ENCODE measurements at places on chromosomes 11 and 22.

DNA sequence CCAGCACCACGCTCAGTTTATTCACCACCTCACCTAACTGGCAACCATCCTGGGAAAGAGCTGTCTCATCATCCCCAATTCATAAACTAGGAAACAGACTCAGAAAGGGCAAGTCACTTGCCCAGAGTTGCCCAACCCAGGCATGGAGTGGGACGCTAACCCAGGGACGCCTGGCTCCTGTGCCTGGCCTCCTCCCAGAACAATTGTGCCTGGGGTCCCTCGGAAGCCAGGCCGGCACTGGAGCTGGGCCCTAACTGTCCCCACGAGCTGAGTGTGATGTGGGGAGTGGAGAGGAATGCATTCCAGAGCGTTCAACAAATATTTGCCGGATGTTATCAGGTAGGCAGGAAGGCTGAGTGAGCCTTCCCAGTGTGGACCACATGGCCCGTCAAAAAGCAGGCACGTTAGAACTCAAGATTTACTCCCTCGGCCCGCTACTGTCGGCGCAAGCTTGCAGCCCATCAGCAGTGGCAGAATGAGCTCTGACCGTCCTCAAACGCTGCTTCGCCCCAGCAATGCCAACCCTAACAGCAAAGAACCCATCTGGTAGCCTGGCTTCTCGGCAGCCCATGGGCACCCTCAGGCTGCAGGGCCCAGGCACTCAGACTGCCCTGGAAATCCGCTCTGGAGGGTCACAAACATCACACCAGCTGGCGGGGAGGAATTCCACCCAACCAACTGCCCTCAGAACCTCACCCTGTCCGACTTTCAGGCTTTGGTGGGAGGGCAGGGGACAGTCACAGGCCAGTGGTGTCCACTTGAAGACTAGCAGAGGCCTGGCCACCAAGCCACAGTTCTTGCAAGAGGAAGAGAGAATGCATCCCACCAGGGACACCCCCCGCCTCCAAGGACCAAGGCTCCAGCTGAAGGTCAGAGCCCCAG, 35.6 kb downstream of the MYH9 start:
- no peak for DNase-seq

- no peak for DNase-seq
These were observed 37.1 kb downstream of the KCNQ1OT1 start for GRCh38 chr11:2662430-2663299.

- no peak for DNase-seq
These were observed 136.3 kb downstream of the SNX19 start for GRCh38 chr11:130779943-130780342.

DNA sequence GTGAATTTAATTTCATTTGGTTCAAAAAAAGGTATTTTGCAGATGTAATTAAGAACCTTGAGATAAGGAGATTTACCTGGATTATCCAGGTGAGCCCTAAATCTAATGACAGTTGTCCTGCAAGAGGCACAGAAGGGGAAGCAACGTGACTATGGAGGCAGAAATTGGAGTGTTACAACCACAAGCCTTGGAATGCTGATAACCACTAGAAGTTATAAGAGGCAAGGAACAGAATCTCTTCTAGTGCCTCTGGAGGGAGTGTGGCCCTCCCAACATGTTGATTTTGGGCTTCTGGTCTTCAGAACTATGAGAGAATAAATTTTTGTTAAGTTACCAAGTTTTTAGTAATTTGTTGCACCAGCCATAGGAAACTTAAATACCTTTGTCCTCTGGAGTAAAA, 32.8 kb downstream of the RRM1 start:
- DNase-seq = no peak

GRCh38 chr11:128488471-128488870, 98.9 kb downstream of the ETS1 start:
- DNase-seq = no peak

- peak; percentile 26 for DNase-seq
These were observed 284.0 kb downstream of the KIRREL3 start for GRCh38 chr11:126716456-126717083.

DNA sequence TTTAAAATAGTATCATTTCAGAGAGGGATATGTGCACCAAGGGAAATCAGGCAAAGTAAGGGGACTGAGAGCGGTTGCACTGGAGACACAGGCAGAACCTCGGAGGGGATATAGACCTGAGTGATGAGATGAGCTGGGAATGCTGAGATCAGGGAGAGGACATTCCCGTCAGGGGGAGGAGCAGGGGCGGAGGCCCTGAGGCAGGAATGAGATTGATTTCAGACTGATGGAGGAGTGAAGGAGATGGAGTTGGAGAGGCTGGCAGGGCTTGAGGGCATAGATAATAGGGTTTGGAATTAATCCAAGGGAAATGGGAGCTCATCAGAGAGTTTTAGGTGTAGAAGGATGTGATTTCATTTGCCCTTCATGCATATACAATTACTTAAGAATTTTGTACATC, 13.2 kb downstream of the CD6 start:
- DNase-seq = no peak

- no peak for DNase-seq
These were observed 3.0 kb upstream of the NRGN start for GRCh38 chr11:124736736-124737135.

DNA sequence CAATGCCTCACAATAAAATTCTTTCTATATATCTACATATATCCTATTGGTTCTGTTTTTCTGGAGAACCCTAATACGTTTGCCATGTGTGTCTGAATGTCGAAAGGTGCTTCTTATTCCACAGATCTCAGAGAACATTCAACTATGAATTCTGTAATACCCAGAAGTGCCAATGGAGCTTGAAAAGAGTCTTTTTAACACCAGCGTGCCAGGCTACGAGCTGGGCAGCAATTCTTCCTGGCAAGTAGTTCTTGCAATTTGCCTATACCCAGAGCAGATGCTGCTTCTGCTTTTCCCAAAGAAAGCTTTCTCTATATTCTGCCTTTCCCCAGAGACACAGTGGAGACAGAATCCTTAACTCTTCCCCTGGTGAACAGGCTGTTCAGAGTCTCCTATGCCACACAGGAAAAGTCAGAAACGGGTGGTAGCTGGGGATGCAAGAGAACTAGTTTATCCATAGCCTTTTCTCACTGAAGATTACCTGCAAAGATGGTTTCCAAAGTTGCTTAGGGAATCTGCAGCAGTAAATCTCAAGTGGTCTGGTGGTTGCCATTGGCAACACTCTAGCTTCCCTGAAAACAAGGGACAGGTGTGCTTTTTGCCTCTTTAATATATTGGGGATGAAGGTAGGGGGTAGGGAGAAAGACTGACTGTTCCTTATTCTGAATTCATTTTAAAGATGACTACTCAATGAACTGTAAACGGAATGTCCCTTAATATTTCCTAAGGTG, 16.8 kb upstream of the PAFAH1B2 start:
- no peak for DNase-seq

GRCh38 chr11:69199583-69200315, 44.0 kb downstream of the SMIM38 start:
- no peak for DNase-seq

Measured in HCT116 (cell line).